ENCODE measurements at places on chromosomes 1 and 21. TPM values are rescaled to one million over a fixed set of nuclear protein-coding genes. Genes with fewer than 3 reads are reported as not detected.

DNA sequence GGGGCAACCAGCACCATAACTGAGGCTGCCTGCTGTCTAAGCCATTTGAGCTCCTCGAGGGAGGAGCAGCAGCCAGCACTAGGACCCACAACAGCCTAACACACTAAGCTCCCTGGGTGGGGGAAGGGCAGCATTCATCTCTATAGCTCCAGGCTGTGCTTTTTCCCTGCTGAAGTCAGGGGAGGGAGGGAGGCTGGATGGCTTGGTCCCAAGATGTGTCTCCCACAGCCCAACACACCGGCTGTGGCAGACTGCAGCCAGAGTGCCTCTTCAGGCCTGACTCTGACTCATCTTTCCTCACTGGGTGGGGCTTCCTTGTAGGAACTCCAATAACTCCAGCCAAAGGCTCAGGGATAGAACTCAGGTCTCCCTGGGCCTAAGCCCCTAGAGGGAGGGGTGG lies 296.3 kb downstream of the PRDM2 start:
- DNase-seq, result no peak

GRCh38 chr1:247322849-247323586 lies 8.6 kb downstream of the ZNF496 start:
- no peak for DNase-seq

The PRDM15 gene
- 7.4 TPM for polyA plus RNA-seq

The KLHDC9 gene
- 3.8 TPM for polyA plus RNA-seq

DNA sequence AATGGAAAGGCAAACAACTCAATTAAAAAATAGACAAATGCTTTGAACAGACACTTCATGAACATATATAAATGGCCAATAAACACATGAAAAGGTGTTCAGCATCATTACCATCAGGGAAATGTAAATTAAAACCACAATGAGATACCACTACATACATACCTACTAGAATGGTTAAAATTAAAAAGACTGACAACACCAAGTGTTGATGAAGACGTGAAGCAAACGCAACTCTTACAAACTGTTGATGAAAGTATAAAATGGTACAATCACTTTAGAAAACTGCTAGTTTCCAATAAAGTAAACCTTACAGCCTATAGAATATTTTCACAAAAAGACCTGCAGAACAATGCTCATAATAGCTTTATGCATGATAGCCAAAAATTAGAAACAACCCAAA lies 10.1 kb downstream of the EIF2B3 start:
- no peak for DNase-seq

The LMO4 gene
- polyA plus RNA-seq, result 246 TPM

The ACKR1 gene
- 5.2 TPM for polyA plus RNA-seq

DNA sequence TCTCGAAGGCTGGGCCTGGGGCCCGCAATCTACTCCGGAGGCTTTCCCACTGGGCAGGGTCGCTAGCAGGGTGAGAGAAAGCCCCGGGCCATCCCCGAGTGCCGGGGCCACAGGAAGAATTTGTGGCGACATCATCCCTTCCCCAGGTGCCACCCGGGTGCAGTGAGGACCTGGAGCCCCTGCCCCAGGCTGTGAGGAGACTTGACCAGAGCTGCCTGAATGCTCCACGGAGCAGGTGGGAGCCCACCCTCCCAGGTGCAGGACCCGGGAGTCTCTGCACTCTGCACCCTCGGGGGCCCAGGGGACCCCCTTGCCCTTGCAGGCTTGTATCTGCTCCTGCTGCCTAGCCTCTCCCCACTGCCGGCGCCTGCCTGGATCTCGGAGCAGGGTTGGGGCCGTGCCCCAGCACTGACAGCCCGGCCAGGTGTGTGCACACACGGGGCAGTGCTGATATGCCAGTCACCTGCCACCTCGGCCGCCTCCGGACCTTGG lies 67.5 kb upstream of the RGS7 start:
- no peak for DNase-seq

The NIPAL3 gene
- polyA plus RNA-seq, result 14.3 TPM

The PRAMEF13 gene
- not detected for polyA plus RNA-seq

GRCh38 chr1:57061369-57061768 lies 95.6 kb upstream of the C8B start:
- DNase-seq, result no peak

GRCh38 chr1:29827237-29827750 lies 591.0 kb downstream of the PTPRU start:
- DNase-seq, result no peak

DNA sequence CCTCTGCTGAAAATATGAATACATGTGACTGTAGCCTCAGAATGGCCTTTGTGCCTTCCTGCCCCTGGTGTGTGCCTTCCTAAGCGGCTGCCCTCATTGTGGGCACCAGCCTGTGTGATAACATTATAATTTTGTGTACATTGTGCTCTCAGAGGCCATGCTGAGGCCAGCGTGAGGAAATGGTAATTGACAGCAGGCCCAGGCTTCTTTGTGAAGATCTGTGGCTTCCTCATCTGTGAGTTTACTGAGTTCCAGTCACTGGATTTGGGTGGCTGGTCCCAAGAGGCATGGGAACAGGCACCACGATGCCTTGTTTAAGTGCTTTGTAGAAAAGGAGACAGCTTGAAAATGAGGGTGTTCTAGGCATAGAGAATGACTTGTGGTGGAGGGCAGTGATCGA lies 389.3 kb downstream of the OMA1 start:
- no peak for DNase-seq

The PTAFR gene
- polyA plus RNA-seq, result 2.7 TPM

DNA sequence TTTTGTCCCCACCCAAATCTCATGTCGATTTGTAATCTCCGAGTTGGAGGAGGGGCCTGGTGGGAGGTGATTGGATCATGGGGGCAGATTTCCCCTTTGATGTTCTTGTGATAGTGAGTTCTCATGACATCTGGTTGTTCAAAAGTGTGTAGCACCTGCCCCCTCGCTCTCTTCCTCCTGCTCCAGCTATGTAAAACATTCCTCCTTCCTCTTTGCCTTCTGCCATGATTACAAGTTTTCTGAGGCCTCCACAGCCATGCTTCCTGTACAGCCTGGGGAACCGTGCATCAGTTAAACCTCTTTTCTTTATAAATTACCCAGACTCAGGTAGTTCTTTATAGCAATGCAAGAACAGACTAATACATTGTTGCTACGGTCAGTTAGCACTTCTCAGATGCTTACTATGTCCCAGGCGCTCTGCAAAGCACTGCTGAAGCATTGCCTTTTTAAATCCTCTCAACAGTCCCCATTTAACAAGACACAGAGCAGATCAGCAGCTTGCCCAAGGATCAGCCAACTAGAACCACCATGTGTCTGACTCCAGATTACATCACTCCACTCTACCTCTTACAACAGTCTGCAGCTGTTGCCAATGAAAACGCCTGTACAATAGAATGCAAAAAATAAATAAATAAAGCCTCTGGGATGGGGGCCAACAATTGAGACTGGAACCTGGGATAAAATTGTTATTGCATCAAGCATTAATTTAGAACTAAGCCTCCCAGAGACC lies 52.4 kb upstream of the USP1 start:
- peak; percentile 79 for DNase-seq

The ITGB2 gene
- 16.1 TPM for polyA plus RNA-seq

- no peak for DNase-seq
Measured at GRCh38 chr1:67795179-67795912, 37.9 kb downstream of the GNG12 start.

- DNase-seq, result no peak
Measured at GRCh38 chr1:36161641-36162531, 5.9 kb downstream of the MAP7D1 start.

- no peak for DNase-seq
Measured at GRCh38 chr1:150960646-150961045, 14.0 kb downstream of the CERS2 start.

- no peak for DNase-seq
Measured at GRCh38 chr1:34631126-34631525, 123.7 kb upstream of the GJB5 start.

GRCh38 chr21:36478207-36478701 lies 1.7 kb downstream of the CLDN14 start:
- no peak for DNase-seq

GRCh38 chr1:241332987-241333386 lies 24.0 kb downstream of the RGS7 start:
- no peak for DNase-seq

DNA sequence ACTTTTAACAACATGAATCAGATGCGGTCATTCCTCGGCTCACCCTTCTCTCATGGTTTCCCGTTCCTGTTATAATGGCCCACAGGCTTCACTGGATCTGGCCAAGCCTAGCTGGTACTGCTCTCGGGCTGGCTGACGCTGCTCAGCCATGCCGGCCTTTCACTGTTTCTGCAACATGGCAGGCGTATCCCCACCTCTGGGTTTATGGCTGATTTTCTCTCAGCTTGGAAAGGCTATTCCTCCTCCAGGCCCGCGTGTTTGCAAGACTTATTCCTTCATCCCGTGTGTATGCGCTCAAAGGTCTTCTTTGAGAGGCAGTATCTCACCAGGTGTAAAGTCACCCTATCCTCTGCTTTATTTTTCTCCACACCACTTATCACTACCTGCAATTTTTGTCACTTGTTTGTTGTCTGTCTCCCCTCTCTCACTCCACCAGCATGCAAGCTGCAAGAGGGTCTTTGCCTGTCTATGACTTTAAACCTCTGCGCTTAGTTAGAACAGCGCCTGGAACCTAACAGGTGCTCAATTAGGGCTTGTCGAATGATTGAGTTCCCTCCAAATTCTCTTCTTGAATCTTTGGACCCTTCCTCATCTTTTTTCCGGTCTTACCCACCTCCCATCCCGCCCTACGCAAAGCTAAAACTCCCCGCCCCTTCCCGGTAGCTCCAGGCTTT lies 491 bp upstream of the RAP1A start:
- DNase-seq, result no peak

DNA sequence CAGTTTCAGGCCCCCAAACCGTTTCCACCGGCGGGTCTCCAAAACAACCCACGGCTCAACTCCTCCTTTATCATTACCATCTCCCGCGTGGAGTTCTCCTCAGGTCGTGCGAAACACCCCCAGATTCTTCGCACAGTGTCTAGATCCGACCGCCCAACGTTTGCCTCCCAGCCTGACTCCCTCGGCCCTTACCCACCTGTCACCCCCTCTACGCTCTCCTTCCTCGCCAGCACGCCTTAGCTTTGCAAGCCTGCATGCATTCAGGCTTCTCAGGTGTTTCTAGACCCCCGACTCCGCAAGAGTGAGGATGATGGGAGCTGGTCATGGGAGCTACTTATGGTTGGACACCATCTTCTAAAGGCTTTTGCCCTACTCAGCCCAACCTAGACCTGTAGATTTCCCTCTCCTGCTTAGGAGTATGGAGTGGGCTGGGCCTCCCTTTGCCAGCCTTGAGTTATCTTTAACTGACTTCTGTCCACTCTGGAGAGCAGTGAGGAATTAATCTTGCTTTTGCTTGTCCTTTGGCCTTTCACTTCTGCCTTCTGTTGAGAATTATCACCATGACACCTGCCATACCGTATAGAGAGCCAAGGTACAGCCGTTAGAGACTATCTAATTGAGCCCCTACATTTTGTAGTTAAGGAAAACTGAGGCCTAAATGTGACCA lies 865 bp downstream of the ATP5IF1 start:
- no peak for DNase-seq

GRCh38 chr1:31786366-31787060 lies 22.4 kb upstream of the ADGRB2 start:
- DNase-seq, result no peak

The SH2D5 gene
- polyA plus RNA-seq, result not detected

GRCh38 chr1:23341931-23342692 lies 2.0 kb downstream of the HNRNPR start:
- no peak for DNase-seq

DNA sequence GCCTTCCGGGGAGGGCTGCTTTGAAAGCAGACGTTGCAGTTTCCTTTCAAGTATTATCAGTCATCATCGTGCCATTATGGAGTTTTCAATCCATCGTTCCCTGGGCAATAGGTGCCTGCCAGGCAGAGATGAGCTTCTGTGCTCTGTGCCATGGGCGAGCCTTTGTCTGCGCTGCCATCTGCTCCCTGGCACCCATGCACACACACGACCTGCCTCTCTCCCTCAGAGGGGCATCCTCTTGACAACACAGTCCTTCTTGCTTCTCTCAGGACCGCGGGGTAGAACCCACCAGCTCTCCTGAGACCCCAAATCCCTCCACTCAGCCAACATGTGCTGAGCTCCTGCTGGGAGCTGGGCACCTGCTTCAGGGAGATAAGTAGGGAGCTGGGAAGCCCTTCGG lies 149.3 kb downstream of the HMGB4 start:
- DNase-seq, result no peak

DNA sequence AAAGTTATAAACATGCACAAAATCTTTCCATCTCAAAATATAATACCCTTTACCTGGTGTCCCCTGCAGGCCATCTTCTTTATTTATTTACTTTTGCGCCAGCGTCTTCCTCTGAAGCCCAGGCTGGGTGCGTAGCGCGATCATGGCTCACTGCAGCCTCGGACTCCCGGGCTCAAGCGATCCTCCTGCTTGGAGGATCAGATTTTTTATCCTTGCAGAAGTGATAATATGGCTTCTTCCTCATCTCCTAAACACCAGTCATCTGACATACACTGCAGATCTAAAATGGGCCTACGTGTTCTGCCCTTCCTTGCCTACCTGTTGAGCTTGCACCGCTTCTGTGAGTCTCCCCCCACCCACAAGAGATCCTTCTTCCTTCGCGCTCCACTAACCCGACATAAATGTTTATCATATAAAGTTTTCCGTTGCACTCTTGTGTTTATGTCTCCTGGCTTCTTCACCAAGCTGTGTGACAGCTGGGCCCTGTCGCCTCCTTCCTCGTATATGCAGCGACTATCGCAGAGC lies 506 bp upstream of the SRP9 start:
- no peak for DNase-seq

The GJA4 gene
- 29.5 TPM for polyA plus RNA-seq

DNA sequence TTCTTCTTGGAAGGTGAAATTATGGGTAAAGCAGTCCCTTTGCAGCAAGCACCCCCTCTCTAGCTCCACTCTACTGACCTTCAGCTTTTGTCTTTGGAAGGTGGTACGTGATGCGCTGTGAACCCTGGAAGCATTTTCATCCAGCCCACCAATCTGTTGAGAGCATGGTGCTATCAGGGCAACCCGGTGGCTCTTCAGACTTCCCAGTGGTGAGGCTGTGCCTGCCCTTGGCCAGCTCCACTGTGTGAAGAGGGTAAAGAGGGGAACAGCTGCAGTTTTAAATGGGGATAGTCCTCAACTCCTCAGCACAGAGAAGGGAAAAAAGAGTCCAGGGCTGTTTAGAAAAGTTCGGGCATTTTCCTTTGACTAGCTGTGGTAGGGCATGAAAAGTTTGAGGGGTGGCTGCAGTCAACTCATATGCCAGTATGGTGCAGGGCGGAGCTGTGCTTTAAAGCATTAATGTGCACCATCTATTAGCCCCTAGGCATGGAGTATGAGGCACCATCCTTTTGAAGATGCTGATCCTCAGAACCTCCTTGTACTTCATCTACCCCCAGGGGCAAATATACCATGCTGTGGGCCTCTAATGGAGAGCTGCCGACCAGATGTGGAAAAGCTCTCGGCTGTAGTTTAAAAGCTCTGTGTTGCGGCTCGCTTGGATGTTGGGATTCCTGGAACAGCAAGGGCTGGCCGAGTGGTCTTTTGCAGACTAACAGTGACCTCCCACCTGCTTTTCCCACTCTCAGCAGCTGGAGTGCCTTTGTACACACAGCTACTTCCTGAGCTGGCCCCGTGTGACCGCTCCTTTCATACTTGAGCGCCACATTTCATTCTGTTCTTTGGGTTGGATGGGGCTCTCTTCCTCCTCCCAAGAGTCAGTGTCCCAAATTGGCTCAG lies 123.0 kb downstream of the PEX14 start:
- no peak for DNase-seq

- no peak for DNase-seq
Measured at GRCh38 chr1:64572222-64572900, 102.4 kb downstream of the CACHD1 start.

All from right lung (tissue), 10 donors.